ENCODE measurements at places on chromosomes 6 and 20. TPM values are rescaled to one million over a fixed set of nuclear protein-coding genes. Genes with fewer than 3 reads are reported as not detected.

Gene SAMD3
- 0.40 TPM for polyA plus RNA-seq

Gene SLC44A4
- 0.07 TPM for polyA plus RNA-seq

DNA sequence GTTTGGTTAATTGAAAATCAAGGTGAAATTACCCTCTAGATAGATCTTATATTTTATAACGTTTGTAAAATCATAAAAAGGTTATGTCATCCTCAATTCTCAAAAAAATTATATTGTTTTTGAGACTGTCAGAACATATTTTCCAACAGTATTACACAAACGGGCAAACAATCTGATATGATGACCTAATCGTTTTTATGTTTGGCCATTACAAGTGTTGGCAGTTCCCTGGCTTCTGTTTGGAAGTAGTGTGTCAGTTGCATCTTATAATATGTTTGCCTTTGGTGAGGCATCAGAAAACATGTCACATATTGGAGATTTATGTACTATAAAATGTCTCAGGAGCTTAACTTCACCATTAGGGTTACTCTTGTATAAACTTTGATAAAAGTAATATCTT, 308.1 kb upstream of the EPHA7 start:
- no peak for DNase-seq

Gene AMD1
- 52.7 TPM for polyA plus RNA-seq

DNA sequence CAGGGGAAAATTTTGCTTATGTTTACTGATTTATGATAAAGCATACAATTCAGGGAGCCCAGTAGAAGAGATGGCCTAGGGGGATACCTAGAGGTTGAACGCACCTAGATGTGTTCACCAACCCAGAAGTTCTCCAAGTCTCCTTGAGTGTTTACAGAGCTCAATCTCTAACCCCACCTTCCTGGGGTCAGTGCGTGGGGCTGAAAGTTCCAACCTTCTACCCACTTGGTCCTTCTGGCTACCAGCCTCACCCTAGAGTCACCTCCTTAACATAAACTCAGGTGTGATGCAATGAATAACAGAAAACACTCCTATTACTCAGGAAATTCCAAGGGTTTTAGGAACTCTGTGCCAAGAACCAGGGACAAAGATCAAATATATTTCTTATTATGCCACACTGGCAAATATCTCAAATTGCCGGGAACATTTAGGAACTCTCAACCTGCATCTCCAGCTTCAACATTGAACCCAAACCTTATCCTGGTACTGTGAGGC, 26.4 kb downstream of the AFG1L start:
- no peak for DNase-seq

Gene TSPO2
- polyA plus RNA-seq = not detected

- DNase-seq = no peak
These were observed 106.8 kb downstream of the PDE10A start for GRCh38 chr6:165556116-165556843.

Gene ZNF76
- polyA plus RNA-seq = 13.7 TPM

DNA sequence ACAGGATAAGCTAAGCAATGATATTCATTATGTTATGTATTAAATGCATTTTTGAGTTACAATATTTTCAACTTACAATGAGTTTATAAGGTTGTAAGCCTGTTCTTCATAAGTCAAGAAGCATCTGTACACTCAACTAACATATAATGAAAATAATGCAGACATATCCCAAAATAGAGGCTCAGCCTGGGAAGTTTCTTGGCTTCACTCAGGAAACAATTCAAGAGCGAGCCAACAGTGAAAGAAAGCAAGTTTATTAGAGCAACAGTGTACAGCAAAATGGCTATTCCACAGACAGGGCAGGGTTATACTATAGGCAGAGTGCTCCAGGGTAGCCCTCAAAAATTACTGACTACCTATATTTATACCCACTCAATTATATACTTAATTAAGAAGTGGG, 1581.8 kb downstream of the HACE1 start:
- DNase-seq = no peak
